Peyer's patch (tissue), 4 donors: ENCODE measurements at places on chromosomes 2 and 18. TPM values are rescaled to one million over a fixed set of nuclear protein-coding genes. Genes with fewer than 3 reads are reported as not detected.

GRCh38 chr2:71813807-71814470 is 333.7 kb downstream of the CYP26B1 start:
- no peak for DNase-seq

The CD28 gene
- 0.53 TPM for total RNA-seq

The RBM44 gene
- total RNA-seq: 2.5 TPM

- no peak for DNase-seq
Observed at GRCh38 chr2:183057333-183057985, 19.2 kb upstream of the NCKAP1 start.

- DNase-seq: no peak
Observed at GRCh38 chr2:31334311-31335026, 80.1 kb downstream of the XDH start.

The SOX11 gene
- not detected for total RNA-seq

The CKAP2L gene
- total RNA-seq: 2.0 TPM
